ENCODE measurements at places on chromosomes 3 and 15.

- no peak for DNase-seq
Observed at GRCh38 chr3:54793171-54793570, 134.7 kb downstream of the LRTM1 start.

GRCh38 chr3:1987980-1988379 is 110.7 kb upstream of the CNTN4 start:
- DNase-seq = no peak

GRCh38 chr3:44323341-44323955 is 15.1 kb upstream of the TCAIM start:
- peak; percentile 33 for DNase-seq

DNA sequence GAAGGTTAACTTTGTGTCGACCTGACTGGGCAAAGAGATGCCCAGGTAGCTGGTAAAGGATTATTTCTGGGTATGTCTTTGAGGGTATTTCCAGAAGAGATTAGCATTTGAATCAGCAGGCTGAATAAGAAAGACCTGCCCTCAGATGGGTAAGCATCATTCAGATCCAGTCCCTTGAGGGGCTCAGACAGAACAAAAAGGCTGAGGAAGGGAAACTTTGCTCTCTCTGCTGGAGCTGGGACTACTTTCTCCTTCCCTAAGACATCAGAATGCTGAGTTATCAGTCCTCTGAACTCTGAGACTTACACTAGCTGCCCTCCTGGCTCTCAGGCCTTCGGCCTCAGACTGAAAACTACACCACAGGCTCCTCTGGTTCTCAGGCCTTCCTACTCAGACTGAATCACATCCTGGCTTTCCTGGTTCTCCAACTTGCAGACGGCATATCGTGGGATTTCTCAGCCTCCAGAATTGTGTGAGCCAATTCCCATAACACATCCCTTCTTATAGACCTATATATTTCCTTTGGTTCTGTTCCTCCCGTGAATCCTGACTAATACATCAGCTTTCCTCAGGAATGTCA is 982.9 kb downstream of the TUSC7 start:
- DNase-seq = peak; percentile 9

GRCh38 chr15:75042730-75043508 is 19.5 kb downstream of the PPCDC start:
- DNase-seq = peak; percentile 97

DNA sequence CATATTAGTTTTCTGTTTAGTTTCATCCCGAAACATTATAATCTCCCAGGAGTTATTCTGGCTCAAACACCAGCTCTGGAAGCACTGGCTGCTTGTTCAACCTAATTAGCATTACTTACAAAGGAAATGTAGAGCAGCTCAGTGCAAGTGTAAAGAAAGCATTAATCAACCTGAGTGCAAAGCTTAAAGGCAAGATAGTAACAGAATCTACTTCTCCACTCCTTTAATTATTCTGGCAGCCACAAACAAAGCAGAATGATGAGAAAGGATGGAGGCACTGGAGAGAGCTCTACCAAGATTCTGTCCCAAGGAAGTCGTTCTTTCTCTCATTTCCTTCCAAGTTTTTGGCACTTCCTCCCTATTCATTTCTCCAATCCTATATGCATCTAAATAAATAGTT is 1384.0 kb downstream of the ZPLD1 start:
- no peak for DNase-seq

- no peak for DNase-seq
Observed at GRCh38 chr15:80611543-80612080, 83.5 kb upstream of the ABHD17C start.

DNA sequence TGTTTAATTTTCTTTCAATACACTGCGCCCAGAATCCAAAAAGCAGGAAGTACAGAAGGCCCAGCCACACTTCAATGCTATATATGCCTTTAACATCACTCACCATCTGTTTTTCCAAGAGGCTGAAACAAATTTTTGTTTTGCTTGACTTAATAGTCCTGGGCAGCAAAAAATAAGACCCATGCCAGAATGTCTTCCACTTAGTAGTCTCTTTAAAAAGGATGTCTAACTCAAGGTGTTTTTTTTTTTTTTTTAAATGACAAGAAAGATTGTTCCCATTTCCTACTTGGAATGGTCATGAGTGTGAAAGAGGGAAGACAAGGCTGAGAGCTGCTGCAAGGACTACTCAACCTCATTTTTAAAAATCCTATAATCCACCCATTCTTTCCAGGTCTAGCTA is 590.3 kb upstream of the SGO1 start:
- DNase-seq = no peak

GRCh38 chr3:128681369-128681829 is 30.8 kb upstream of the RPN1 start:
- no peak for DNase-seq

GRCh38 chr3:176359211-176359610 is 838.1 kb downstream of the TBL1XR1 start:
- no peak for DNase-seq

DNA sequence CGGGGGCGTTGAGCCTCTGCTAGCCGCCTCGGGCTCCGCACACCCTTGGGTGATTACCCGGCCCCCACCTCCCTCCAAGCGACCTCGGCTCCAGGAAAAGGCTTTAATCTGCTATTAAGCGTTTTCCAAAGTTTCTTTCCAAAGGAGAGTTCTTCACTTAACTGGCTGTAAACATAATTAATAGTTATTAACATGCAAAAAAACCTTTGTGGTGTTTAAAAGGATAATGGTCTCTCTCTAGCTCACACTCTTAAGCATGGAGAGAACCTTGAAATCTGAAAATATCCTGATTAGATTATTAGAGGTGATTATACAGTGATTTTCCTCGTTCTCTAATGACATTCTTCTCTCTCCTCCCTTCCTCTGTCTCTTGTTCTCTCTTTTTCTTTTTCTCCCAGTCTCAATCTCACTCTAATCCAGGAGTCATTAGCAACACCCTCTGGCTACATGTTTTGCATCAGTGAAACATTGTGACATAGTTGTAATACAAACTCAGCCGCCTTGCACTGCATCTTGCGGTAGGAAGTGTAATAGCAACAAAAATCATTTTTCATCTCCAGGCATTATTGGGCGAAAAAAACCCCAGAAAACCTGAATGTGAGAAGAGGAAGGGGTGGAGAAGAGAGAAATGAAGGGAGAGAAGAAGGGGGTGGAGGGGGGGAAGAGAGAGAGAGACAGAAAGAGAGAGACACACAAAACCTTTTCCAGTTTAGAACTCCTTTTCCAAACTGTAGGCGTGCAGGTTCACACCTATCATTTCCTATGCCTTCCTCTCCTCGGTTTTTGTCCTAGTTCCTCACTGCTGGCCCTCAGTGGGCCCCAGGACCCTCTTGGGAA is 24.4 kb downstream of the NR2F2 start:
- peak; percentile 50 for DNase-seq

- peak; percentile 83 for DNase-seq
Observed at GRCh38 chr3:69212411-69213160, 90.2 kb upstream of the LMOD3 start.

DNA sequence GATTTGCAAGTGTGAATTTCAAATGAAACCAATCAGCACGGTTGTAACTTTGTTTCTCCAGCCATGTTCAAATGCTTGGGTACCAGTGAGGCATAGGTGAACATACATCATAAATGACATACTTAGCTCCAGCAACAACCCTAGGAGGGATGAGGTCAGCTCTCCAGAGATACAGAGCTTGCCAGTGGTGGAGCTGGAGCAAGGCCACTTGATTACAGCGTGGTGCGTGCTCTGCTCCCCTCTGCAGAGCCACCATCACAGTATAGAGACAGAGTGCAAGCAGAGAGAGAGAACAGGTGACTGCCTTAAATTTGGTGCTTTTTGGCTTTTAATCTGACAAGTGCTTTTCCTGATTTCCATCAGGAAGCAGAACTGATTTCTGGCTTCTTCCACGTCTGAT is 275.1 kb downstream of the PDZRN3 start:
- no peak for DNase-seq

DNA sequence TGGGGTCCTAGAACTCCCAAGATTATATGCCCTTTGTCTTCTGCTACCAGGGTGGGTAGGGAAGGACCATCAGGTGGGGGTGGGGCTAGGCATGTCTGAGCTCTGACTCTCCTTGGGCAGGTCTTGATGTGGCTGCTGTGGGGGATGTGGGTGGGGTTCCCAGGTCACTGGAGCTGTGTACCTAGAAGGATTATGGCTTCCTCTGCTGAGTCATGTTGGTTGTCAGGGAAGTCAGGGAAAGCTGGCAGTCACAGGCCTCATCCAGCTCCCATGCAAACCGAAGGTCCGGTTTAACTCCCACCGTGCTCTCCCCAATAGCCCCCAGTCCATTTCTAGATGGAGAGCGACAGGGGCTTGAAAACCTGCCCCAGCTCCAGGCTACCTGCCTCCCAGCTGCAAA is 35.2 kb downstream of the EID1 start:
- DNase-seq = peak; percentile 54

DNA sequence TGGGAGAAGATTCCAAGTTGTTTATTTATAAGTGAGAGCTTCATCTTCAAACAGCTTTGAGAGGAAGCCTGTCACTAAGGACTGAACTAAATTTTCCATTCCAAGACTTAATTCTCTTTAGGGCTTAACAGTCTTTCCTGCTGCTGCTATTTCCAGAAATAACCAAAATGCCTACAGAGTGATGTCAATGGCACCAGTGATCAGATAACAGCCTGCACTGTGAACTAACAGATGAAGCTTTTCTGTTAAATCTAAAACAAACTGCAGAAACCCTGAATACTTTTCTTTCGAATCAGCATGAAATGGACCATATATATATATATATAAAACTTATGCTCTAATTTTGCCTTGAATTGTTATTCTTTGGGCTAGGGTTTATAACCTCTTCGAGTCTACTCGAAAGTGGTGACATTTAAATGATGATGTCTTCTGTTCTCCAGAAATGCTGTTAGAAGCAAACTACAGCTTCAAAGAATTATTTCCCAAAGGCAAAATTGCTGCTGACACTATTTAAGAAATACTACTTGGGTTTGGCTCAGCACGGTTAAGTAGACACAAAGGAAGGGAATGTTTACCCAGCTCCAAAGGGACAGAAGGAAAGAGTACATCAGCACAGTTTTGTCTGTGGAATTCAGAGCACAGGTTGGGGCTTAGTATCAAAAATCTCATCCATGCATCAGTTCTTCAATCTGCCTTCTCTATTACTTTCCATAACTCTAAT is 238.5 kb upstream of the LRRN1 start:
- no peak for DNase-seq

DNA sequence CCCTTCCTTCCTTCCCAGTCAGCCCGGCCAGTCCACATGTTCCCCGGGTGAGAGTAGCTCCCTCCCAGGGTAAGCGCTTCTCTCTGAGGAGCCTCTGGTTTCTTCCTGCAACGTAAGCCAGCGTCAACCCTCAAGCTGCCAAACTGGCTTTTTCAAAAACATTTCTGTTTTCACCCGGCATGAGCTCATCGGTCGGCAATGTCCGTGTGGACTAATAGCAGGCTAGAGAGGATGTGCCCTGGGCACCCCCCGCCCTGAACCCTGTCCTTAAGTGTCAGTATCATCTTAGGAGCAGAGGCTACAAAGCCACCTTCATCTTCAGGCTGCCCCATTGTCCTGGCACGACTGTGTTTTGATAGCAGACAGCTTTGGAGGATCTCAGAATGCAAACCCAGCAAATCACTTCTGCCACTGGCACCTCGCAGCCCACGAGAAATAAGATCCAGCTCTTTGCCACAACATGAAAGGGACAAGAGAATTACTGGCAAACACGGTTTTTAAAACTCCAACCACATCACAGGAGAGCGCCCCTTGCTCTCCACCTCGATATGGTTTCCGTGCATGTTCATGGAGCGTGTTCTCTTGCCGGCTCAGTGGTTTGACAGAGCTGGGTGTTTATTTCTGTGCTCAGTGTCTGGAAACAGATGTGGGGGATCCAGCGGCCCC is 9.9 kb downstream of the ALDH1A3 start:
- DNase-seq = no peak

DNA sequence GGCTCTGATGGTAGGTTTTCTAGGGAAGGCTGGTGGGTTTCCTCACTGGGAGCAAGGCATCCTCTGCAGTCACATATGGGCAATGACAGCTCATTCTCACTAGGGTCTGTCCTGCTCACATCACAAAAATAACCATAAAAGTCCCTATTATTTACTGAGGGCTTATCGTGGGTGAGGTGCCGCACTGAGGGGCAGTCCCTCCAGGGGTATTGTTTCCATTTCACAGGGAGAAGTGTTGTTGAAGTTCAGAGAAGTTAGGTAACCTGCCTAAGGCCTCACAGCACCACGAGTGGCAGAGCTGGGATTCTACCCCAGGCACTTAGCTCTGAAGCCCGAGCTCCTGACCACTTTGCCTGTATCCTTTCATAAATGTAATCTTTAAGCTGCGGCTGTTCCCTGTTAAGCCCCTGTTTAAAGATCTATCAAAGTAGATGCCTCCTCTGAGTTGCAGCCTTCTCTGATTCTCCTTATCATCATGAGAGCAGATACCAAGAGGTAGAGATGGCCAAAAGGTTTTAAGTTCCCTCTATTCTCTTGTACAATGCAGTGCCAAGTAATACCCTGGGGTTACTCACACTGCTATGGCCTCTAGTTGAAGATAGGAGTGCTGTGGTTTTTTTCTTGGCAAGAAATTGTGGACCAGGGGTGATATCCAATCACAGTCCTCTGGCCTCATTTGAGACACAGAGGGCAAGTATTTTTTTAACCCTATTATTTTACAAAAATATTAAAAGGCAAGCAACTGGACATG is 107.0 kb downstream of the RPLP1 start:
- DNase-seq = no peak

DNA sequence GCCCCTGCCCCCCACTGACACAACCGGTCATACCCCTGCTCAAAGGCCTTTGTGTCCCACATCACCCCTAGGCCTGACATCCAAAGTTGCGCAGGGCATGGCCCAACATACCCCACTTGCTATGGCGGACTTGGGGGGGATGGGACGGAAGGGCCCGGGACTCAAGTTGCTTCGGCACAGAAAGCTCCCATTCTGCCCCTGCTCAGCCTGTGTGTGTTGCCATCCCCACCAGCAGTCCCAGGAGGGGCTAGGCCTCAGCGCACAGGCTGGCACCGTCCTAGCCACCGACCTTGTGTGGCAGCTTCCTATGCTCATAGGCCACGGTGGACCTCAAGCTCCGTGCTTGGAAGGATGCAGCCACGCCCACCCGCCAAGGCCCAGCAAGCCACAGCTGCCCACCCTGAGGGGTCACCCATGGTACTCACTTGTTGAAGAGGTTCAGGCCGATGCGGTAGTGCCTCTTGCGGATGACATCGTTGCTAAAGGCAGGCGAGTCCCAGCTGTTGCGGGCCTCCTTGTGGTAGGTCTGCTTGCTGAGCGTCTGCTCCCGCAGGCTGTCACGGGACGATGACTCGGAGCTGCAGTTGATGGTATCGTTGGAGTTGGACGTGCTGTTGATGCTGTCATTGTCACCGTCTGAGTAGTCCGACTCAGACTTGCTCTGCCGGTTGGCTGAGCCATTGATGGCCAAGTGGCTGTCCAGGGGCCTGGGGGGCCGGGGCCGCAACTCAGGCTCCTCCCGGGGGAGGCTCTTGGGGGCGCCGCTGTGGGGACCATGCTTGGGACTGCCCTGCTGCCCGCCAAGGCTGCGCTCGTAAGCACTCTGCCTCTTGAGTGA is 93.9 kb upstream of the RPL32 start:
- no peak for DNase-seq

GRCh38 chr3:107461721-107462120 is 61.0 kb upstream of the BBX start:
- DNase-seq = no peak

GRCh38 chr15:76258460-76258859 is 52.8 kb downstream of the ETFA start:
- DNase-seq = no peak

- peak; percentile 79 for DNase-seq
Observed at GRCh38 chr3:111577798-111578685, 17.1 kb downstream of the ZBED2 start.
